ENCODE measurements at places on chromosomes 16 and 17. TPM values are rescaled to one million over a fixed set of nuclear protein-coding genes. Genes with fewer than 3 reads are reported as not detected.
A peak's percentile ranks its signal among the peaks of the same experiment; 100 is the strongest.

The ATF7IP2 gene
- 15.5 TPM for total RNA-seq

DNA sequence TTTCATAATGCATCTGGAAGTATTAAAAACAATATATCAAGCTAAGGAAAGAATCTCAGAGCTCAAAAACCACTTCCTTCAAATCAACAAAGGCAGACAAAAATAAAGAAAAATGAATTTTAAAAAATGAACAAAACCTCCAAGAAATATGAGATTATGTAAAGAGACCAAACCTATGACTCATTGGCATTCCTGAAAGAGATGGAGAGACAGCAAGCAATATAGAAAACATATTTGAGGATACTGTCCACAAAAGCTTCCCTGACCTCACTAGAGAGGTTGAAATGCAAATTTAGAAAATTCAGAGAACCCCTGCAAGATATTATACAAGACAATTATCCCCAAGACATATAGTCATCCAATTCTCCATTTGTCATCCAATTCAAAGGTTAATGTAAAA lies 311.3 kb upstream of the SOX9 start:
- DNase-seq, result no peak

DNA sequence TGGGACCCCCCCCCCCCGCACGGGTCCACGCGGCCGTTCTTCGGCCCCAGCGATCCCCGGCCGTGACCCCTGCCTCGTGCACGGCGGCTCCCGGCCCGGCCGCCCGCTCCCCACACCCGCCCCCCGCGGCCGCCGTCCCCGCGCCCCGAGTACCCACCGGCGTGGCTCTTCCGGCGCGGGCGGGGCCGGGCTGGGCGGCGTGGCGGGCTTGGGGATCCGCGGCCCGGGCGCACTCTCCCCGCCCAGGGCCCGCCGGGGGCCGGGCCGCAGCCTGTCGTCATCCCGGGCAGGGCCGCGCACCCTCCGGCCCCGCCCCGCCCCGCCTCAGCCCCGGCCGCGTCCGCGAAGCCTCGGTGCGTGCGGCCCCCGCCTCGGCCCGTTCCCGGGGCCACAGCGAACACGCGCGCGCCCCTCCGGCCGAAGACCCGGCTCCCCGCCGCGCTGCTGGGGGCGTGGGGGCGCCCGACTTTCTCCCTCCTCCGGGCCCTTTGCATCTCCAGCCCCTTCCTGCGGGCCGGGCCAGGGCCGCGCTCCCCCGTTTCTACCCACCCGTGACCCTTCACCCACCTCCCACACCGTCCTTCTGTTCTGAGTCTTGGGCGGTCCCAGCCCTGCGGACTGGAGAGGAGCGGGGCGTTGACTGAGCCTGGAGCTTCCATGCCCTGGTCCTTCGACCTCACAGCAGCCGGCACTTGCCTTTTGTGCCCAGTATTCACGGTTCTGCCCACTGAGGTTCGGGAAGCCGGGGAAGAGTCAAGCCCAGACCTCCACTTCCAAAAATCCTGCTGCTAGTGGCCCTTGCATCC lies 840 bp downstream of the MYO1C start:
- DNase-seq, result peak; percentile 76

- DNase-seq, result no peak
Observed at GRCh38 chr16:68331879-68332410, 21.1 kb downstream of the PRMT7 start.

DNA sequence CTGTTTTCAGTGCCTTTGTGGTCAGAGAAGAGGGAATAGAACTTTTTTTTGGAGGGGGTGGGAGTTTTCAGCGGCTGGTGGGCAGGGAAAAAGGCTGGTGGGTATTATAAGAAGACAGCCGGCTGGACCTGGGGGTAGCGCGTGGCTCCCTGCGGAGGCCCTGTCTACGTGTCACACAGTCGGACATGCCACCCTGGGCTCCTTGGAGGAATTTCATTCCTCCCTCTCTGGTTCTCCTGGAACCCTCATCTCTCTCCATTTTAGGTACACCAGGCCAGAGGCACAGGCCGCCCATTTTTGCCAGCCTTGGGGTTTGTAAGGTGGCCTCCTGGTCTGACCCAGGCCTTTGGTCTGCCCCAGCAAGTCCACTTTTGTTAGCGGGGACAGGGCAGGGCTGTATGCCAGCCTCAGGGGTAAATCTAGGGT lies 908 bp downstream of the FKBP10 start:
- no peak for DNase-seq

DNA sequence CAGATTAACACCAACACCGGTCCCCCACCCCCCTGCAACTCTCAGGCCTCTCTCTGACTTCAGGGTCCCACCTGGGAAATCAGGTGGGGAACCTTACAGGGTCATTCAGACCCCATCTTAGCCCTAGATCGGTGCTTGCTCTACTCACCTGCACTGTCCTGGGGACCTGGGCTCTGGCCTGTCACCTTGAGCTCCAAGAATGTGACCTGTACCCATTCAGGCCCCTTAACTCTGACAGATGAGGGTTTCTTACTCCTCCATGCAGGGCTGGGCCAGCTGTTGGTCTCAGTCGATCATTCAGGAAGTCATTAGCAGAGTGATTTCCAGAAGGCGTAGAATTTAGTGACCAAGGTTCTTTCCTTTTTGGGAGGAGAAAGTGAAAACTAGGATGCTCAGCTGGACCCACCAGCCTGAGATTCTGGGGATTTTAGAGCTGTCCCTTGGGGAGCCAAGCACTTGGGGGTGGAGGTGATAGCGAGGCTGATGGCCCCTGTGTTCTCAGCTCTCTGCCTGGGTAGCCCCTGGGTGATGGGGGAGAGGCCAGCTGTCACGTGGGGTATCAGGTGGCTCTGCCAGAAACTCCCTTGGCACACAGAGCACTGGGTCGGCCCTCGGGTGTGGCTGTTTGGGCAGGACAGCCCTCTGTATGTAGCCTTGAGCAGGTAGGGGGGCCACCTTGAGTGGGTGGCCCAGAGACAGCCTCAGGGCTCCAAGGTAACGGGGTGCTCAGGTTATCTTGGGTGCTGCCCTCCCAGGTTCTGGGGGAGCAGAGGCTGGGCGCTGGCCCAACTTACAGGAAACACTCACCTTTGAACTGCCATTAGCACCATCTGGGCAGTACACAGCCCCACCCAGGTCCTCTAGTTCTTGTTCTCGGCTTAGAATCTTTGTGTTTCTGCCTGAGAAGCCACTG lies 724 bp downstream of the MVP start:
- DNase-seq, result peak; percentile 75

GRCh38 chr16:88357317-88358022 lies 25.3 kb upstream of the ZNF469 start:
- peak; percentile 24 for DNase-seq

The PYDC1 gene
- total RNA-seq, result not detected

The RNF227 gene
- total RNA-seq, result 1.9 TPM

The ABCA3 gene
- total RNA-seq, result 11.7 TPM

DNA sequence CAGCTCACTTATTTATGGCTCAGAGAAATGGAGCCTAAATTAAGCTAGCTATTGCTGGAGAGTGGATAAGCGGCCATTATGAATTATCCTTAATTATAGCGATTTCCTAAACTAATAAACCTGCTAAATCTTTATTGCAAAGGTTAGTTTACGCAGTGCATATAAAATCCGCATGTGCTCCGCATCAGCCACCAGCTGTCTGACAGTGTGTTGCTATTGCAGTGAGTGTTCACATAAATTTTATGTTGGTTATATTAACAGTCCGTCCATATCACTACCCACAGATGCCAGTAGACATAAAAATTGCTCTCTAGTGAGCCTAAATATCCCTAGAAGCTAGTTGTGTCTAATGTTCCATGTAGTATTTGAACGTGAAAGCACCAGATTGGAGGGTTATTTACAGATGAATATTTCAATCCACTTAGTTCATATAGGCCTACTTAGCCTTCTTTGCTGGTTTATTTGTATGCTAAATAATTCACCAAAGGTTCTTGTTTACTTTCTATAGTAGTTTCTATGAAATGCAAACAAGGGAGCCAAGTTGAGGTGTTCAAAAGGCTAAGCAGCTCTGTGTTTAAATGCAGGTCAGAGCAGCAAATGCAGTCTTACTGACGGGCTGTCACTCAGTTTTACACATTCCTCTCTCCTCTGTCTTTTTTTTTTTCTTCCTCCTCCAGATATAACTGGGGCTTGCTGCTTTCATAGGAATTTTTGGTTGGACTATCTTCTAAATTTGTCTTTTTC lies 219.1 kb downstream of the IRX3 start:
- DNase-seq, result no peak

- no peak for DNase-seq
Observed at GRCh38 chr17:66952031-66952524, 12.4 kb upstream of the CACNG4 start.

The BRIP1 gene
- 0.75 TPM for total RNA-seq

GRCh38 chr16:86513471-86514277 lies 3.3 kb downstream of the FOXF1 start:
- DNase-seq, result no peak

- DNase-seq, result no peak
Observed at GRCh38 chr16:62033065-62033464, 3.2 kb downstream of the CDH8 start.

GRCh38 chr16:70661534-70661917 lies 15.2 kb downstream of the IL34 start:
- DNase-seq, result no peak

DNA sequence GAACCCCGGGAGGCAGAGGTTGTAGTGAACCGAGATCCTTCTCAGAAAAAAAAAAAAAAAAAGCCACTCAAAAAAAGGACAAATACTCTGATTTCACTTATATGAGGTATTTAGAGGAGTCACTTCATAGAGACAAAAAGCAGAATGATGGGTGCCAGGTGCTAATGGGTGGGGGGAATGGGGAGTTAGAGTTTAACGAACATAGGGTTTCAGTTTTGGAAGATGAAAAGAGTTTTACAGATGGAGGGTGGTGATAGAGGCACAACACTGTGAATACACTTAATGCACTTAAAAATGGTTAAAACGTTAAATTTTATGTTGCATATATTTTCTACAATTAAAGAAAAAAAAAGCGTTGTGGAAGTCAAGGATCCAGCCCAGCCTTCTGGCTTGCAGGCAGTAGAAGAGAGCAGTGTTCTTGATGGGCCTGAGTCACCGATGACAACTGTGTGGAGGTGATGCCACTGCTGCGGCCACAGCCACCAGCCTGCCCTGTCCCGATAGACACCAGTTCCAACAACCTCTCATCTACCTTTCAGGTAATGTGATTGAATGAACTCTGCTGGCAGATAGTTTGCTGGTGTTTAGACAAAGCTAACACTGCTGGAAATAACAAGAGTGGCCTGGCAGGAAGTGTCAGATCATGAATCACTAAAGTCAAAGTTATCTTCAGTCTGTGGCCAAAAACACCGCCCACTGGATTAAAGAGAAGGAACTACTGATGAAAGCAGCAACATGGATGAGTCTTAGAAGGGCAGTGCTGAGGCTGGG lies 49.9 kb upstream of the COX10 start:
- DNase-seq, result no peak

DNA sequence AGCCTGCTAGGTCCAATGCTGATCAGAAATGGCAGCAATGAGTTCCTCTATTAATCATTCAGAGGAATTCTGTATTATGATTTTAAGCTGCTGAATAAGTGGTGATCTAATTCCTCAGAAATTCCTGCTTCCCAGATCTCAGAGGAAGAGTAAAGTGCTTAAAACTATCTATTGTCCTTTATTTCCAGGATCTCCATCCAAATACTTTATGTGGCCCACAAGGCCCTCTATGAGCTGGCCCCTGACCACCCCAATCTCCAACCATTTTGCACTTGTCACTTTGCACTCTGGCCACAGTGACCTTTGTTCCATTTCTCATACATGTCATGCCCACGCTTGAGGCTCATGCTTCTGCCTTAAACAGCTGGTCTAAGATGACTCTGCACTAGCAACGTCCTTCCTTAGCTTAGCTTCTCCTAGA lies 93.7 kb downstream of the CA10 start:
- DNase-seq, result no peak

The SCN4A gene
- total RNA-seq, result 1.5 TPM

GRCh38 chr17:81489998-81490992 lies 22.3 kb downstream of the ACTG1 start:
- no peak for DNase-seq

GRCh38 chr17:39239640-39240314 lies 14.0 kb upstream of the STAC2 start:
- DNase-seq, result peak; percentile 77

The TTYH2 gene
- total RNA-seq, result 13.0 TPM

DNA sequence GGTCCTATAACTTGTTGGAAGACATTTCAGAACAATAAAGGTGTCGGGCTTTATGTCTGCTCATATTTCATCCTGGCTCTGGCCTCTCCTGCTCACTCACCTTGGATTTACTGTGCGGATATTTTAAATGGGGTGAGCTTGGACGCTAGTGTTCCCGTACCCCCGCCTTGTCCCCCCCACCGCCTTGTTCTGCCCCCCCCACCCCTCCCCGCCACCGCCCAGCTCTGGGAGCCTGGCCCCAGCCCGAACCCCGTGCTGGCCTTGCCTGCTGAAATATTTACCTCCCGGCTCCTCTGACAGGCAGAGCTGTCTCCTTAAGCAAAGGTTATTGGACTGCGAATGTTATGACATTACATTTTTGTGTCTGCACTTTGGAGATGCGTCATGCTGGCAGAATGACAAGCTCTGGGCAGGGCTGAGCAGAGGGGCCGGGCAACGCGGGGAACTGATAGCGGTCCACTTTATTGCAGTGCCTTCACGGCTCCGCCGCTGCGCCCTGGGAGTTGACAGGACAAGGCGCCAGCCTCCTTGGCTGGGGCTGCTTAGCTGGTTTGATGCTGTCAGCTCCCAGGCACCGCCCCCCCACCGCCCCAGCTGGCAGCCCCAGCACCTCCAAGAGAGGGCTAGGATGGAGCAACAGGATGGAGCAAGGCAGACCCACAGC lies 222.5 kb upstream of the GSE1 start:
- DNase-seq, result peak; percentile 86

The ADAMTS18 gene
- 5.8 TPM for total RNA-seq

DNA sequence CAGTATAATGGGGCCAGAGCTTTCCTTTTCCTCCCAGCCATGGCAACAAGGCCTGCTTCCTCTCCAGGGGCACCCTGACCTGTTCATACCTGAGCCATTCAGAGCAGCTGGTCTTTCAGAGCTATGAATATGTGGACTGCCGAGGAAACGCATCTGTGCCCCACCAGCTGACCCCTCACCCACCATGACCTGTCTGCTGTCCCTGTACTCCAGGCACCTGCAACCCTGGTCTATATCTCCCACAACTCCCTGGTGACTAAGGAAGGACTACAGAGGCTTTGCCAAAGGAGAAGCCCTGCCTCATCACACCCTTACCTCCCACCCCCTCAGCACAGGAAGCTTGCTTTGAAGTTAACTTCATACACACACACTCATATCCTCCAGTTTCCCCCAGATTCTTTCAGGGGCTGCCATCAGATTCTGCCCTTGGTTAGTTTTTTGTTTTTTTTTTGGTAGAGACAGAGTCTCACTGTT lies 6.0 kb downstream of the TMEM106A start:
- no peak for DNase-seq

The KRT16 gene
- 0.30 TPM for total RNA-seq

- no peak for DNase-seq
Observed at GRCh38 chr17:77741109-77741508, 217.4 kb upstream of the TNRC6C start.

GRCh38 chr16:88444826-88445582 lies 8.1 kb upstream of the ZFPM1 start:
- DNase-seq, result no peak

The KCNH4 gene
- 0.15 TPM for total RNA-seq

Data from aorta (tissue), 5 donors.